ENCODE measurements at places on chromosomes 6 and 20.

GRCh38 chr6:18153311-18153703 is 1.6 kb downstream of the TPMT start:
- no peak for DNase-seq

DNA sequence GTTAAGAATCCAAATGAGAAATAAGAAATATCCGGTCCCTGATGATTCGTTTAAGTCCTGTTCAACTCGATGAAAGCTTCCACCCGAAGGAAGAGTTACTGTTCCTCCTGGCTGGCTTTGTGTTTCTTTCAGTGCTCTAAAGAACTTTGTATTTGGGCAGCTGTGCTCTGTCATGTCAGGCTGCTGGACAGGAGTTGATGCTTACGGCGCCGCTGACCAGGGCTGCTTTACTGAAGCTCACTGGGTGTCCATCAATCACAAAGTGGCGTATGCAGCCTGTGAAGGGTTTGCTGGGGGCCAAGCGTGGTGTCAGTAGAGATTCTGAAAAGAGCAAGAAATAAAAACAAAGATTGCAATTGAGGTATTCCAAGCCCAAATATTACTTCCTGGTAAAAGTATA is 21.9 kb downstream of the FAM229B start:
- DNase-seq: no peak

- DNase-seq: peak; percentile 88
Observed at GRCh38 chr6:150142670-150143515, at the start of gene PPP1R14C. TSS of gene PPP1R14C (plus strand) at chr6:150143044. CDS start at chr6:150143193, 149 bp downstream.

- DNase-seq: no peak
Observed at GRCh38 chr20:4119854-4120209, 104.5 kb upstream of the RNF24 start.

GRCh38 chr6:73580247-73581149 is 59.7 kb upstream of the EEF1A1 start:
- DNase-seq: no peak

DNA sequence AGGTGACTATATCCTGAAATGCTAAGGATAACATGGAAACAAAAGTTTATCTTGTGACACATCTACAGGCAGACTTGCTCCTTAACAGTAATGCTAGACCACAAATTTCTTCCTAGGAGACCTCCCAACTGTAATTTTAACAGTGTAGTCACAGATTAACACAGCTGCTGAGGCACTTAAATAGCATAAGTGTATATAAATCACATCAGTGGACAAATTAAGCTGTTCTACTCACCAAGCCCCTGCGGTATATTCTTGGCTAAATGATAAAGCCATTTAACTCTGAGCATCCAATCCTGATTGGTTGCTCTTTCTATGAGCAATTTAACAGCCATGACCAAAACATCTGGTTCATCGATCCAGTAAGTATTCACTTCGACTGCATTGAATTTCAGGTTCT is 73.3 kb upstream of the LYRM2 start:
- no peak for DNase-seq

Data from NCI-H1417 (cell line).